Hippocampal formation (tissue), 2 donors: ENCODE measurements at places on chromosomes 6 and 20.

DNA sequence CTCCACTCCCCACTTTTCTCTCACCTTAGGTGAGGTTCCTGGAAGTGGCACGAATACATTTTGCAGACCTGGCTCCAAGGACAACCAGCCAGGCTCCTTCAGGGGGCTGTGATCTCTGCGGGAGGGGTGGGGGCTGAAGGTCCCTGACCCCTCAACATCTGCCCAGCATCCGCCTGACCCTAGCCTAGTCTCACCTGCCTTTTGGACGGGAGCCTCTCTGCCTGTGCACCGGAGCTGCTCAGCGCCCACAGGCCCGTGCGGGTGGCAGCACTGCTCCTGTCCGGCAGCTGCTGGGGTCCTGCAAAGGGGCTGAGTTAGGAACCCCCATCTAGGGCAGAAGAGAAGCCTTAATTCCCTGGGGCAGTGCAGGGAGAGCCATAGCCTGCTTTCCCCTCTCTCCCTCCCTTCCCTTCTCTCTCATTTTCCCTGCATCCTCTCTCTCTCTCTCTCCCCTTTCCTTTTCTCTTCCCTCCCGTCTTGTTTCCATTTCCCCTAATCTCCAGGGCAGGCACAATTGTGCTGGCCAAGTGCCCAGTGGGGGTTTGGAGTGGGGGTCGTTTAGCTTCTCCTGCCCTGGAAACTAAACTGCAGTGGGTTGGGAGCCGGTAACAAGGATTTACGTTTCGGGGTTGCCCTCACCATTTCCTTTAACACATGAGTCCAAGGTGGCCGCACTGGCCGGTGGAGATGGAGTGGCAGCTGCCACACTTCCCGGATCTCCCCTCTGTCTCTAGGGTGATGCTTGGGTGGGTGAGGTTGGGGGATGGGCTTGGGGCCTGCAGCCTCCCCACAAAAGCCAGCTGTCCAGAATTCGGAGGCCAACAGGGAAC is 54.1 kb downstream of the CTCFL start:
- no peak for DNase-seq

GRCh38 chr6:75300531-75300855 is 15.9 kb upstream of the TMEM30A start:
- no peak for DNase-seq

GRCh38 chr20:56816349-56816748 is 187.2 kb downstream of the TFAP2C start:
- DNase-seq = no peak

- no peak for DNase-seq
Observed at GRCh38 chr20:43840382-43841070, 74.1 kb upstream of the TOX2 start.

GRCh38 chr6:44116641-44117382 is 10.4 kb downstream of the MRPL14 start:
- DNase-seq = no peak
